ENCODE measurements at places on chromosomes 3 and 15.

DNA sequence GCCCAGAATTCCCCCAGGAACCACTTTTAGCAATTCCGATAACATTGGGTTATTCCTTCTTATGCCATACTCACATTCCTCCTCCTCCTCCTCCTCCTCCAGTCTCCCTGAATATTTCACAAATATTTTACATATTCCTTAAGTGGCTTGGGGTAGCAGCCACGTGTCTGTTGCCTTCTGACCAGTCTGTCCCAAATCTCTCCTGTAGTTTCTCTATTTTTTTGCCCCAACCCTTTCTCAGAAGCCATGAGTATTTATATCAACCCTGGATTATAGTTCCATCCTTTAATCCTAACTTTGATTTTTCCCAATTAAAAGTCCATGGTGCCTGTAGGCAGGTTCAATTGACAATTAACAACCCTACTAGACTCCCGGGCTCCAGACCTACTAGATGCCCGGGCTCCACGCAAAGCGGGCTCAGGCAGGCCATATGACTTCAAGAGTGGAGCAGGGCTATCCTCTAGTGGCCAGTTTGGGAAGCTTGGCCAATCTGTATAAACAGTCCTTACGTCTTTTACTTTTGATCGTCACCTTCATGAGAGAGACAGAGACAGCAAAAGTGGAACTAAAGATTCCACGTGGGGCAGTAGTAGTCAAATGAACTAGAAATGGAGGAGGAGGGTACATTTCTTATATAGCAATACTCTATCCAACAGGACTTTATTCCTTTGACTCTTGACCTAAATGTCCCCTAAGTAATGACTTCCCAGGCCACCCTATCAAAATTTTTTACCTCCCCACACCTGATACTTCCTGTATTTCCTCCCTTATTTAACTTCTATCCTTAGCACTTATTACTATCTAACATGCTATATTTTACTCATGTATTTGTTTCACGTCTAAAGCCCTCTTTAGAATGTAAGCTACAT, 69.7 kb downstream of the USF3 start:
- DNase-seq = no peak

GRCh38 chr15:56654624-56655023, 78.7 kb downstream of the ZNF280D start:
- no peak for DNase-seq

DNA sequence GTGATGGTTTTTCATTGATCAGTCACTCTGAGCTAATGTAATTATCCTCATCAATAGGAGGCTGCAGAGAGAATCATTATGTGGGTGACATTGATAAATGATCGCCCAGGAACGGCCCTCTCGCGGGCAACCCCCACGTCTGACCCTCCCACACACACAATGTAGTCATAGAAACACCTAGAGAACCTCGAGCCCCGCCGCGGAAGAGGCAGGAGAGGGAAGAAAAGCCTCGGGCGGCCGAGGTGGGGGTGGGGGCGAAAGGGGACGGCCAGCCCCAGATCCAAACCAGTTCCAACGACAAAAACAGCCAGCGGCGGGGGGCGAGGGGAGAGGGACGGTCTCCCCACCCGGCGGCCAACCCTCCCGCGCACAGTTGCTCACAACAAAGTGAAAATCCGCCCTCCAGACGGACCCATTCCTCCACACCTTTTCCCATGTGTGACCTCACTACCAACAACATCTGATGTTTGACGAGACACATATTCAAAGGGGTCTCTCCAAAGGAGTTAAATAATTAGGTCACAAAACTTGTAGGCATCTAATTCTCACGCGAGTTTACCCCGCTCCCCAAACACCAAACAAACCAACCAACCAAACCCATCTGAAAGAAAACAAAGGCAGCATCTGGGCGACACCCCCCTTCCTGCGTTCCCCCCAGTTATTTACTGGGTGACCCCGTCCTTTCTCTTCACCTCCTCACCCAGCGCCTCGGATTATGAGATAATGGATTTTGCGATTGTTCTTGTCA, 213.0 kb downstream of the MEIS2 start:
- DNase-seq = no peak

DNA sequence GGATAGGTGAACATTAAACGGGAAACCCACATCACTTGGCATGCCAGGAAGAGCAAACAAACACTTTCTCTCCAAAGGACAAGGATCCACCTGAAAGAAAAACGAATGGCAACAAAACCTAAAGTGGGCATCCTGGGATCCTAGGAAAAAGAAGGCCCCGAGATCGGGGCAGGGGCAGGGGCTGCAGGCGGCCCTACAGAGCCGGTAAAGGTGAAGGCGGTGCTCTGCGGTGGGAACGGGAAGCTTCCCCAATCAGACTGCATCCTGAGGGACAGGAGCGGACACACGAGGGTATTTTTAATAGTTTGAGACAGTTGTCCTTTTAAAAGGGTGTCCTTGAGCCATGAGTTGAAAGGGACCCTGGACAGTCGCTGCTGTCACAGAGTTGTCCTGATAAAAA, 24.9 kb upstream of the GABRA5 start:
- no peak for DNase-seq

DNA sequence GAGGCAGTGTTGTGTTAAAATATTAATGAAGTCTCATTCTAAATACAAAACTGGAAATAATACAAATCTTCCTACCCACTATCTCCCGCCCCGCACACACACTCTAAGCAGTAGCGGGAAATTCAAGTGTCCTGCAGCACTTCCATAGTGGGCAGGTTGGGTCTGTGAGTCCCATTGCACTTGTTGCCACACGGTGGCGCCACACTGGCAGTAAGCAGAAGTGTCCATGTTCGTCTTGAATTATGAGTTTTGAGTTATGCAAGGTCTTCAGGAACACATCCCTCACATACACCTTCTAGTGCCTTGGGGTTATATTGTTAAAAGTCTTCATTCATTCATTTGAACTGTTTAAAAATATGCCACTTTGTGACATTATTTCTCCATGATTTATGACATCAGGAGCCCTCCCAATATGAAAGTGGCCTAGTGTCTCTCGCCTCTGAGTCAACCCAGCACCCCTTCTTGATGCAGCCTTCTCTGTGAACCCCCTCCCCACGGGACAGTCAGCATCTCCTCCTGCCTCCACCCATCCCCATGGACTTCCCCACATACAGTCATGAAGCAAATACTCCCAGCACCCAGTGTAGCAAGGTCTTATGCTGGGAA, 17.6 kb upstream of the CCDC174 start:
- DNase-seq = peak; percentile 28

DNA sequence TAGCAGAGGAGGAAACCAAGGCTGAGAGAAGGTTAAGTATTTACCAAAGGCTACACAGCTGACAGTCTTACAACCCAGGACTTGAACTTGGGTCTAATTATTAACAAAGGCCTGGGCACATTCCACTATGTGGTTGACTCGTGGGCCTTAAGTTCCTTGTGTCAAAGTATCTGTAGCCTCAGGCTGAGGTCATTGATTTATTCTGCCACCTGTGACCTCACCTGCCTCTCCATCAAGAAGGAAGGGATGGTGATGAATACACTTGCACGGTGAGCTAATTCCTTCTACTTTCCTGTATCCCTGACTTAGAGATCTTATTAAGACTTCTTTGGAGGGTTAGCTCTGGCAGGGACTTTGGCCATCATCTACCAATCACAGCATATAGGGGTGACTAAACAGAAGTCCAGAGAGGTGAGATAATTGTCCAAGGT, 19.9 kb upstream of the LRRC58 start:
- no peak for DNase-seq

GRCh38 chr15:25431836-25432561, 6.8 kb downstream of the UBE3A start:
- DNase-seq = no peak

DNA sequence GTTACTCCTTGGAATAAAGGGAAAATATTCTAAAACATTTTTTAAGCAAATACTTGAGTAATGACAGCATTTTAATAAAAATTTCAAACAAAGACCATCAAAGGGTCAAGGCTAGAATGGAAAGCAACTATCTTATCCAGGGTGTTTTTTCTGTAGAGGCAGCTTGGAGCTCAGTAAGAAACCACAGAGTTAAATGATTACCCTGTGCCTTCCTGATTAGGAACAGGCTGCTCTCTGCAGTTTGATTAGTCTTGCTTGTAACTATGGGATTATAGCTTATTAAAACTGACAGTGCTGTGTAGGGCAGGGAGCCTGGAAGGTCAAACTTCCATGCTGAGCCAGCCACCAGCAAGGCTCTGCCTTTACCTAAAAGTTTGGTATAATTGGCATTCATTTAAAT, 33.1 kb downstream of the QTRT2 start:
- no peak for DNase-seq

DNA sequence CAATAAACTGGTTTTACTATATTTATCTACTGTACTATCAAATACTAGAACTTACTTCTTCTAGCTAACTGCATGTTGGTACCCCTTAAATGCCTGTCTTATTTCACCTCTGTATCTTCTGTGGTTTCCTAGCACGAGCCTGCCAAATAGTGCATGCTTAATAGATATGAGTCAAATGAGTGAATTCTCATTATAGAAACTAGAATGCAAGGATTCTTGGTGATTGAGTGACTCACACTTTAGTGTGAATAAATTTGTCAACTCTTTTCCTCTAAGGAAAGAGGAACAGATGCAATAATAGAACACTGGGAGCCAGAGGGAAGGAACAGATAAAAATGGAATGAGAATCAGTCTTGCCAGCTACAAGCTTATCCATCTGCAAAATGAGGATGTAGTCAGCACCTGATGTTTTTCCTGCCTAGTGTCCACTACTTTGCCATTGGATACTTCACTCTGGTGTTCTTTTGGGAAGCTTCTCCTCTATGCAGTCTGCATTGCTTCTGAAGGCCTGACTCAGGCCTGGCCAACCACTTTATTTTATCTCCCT, 189.1 kb upstream of the CADPS start:
- no peak for DNase-seq

- no peak for DNase-seq
Measured at GRCh38 chr15:60536314-60536713, 57.4 kb upstream of the ICE2 start.

All from activated CD4-positive, CD25-positive, alpha-beta regulatory T cell treated with anti-CD3 and anti-CD28 coated beads, Interleukin-2, amount 50 U/mL, for 16 hours (primary cell).